H4 (cell line): ENCODE measurements at places on chromosomes 11 and 22. TPM values are rescaled to one million over a fixed set of nuclear protein-coding genes. Genes with fewer than 3 reads are reported as not detected.

DNA sequence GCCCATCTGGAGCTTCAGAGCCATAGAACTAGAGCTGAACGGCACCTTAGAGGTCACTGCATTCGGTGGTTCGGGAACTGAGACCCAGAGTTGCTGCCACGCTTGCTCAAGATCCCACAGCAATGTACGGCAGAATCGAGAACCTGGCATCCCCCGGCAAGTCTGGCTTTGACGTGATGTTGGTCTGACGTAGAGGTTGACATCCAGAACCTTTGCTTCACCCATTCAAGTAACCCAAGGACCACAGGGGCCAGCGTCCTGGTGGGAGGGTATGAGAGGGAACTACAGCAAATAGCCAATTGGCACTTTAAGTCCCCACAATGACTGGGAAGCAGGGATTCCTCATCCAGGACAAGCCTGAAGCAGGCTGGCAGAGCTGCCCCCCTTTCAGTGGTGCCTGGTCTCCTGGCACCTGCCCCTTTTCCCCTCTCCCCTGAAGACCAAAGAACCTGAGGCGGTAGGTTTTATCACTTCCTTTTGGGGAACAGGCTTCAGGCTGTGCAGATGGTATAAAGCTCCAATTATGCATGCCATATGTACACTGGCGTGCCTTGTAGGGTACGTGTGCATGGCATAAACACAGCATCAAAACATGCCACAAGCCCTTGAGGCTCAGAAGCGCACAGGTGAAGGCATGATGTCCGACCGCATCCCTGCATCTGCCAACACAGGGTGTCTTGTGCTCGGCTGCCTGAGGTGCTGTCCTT lies 15.3 kb upstream of the TEF start:
- DNase-seq: no peak

DNA sequence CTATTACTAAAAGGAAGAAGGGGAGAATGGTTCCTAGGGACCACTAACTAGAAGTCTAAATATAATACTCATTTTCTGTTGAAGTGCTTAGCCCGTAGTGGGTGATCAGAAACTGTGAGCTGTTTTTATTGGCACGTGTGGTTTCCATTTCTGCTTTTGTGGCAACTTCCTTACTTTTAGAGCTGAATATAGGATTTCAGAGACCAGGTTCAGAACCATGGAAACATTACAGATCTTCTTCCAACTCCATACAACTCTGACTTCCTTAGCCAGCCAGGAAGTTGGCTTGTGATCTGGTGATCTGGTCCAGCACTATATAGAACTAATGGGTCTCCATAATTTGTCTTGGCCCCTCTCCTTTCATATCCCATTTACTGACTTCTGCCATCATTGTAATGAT lies 2.6 kb upstream of the ME3 start:
- DNase-seq: no peak

DNA sequence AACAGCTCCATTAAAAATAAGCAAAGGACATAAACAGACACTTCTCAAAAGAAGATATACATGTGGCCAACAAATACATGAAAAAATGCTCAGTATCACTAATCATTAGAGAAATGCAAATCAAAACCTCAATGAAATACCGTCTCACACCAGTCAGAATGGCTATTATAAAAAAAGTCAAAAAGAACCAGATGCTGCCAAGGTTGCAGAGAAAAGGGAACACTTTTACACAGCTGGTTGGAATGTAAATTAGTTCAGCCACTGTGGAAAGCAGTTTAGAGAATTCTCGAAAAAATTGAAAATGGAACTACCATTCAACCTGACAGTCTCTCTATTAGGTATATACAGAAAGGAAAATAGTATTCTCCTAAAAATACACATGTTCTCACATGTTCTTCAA lies 102.4 kb upstream of the FIBIN start:
- no peak for DNase-seq

DNA sequence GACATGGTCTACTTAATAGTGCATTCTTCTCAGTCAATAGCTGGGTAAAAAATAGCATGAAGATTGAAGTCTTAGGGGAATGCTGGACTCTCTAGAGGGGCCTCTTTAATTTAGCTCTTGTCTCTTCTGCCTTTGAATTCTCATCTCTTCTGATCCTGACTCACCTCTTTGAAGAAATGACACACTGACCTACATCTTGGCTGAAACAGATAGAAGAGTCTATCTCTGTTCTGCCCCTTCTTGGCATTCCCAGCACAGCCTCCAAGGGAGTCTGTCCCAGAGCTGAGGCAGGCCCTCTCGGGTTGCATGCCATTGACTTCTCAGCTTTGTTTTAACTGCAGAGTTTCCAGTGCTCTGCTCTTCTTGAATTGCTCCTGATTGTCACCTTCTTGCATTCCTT lies 55.7 kb downstream of the PTPRJ start:
- no peak for DNase-seq

GRCh38 chr11:132343445-132344175 lies 973.2 kb downstream of the NTM start:
- DNase-seq: no peak

DNA sequence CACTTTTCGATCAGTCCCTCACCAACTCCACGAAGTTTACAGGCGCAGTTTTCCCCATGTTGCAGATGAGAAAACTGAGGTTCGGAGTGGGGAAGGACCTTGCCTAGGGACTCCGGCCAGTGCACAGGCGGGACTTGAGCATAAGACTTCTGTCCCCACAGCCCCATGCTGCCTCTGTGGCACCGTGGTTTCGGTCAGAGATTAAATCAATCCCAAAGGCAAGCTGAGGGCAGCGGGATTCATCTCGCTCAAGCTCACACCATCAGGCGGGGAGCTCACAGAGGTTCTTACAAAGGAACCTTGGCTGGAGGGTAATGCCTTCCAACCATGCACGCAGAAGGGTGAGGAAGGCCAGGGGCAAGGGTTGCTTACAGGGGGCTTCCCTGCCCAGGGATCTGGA lies 115.5 kb downstream of the PHF21B start:
- no peak for DNase-seq

DNA sequence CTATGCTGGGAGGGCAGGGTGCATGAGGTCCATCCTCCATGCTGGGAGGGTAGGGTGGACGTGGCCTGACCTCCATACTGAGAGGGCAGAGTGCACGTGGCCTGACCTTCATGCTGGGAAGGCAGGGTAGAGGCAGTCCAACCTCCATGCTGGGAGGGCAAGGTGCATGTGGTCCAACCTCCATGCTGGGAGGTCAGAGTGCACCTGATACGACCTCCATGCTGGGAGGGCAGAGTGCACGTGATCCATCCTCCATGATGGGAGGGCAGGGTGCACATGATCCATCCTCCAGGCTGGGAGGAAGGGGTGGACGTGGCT lies 622.2 kb downstream of the BRD1 start:
- no peak for DNase-seq

GRCh38 chr11:2975594-2975993 lies 16.5 kb downstream of the NAP1L4 start:
- DNase-seq: peak; percentile 45

GRCh38 chr11:65218446-65218845 lies 36.7 kb downstream of the CAPN1 start:
- DNase-seq: no peak

GRCh38 chr22:41975299-41976069 lies 6.2 kb downstream of the SEPTIN3 start:
- no peak for DNase-seq

DNA sequence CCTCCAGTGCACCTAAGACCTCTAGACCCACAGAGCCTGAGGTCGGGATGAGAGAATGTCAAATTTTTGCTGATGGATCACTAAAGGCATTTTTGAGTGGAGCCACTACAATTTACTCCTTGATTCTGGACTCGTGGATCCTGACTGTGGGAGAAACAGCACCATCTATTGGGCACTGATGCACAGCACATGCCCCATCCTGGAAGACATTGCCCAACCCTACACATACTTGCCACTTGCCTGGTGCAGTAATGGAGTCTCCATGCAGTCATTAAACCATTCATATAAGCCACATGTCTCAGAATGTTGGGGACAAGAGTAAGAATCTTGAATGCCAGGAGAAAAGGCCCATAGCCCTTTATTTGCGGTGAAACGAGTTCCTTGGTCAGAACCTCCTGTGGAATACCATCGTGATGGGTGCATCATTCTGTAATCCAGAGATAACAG lies 103.9 kb downstream of the GGTLC2 start:
- DNase-seq: peak; percentile 34

GRCh38 chr11:101487775-101488174 lies 96.0 kb downstream of the TRPC6 start:
- DNase-seq: no peak

DNA sequence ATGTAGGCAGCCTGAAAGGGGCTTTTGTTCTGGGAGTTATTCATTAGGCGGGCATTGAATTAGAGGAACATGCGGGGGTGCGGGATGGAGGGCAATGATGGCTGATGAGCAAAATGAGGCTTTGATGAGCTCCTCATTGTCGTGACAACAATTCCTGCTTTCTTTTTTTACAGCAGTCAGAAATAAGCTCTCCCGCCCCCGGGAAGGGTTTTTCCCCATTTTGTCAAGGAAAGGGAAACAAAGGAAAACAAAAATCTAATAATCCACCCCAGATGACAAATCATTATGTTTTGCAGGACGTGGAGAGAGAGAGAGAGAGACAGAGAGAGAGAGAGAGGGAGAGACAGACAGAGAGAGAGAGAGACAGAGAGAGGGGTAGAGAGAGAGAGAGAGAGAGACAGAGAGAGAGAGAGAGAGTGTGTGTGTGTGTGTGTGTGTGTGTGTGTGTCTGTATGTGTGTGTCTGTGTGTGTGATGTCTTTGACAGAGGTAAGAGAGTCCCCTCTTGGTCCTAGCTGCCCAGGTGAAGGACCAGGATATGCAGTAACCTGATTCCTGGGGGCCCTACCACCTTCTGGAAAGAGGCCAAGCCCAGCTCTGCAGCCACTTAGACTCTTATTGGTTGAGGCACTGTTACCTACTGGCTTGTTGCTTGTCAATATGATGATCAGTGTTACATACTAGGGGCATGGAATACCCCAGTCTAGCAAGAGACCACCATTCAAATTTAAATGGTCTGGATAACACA lies 46.7 kb upstream of the PARVA start:
- no peak for DNase-seq

- DNase-seq: no peak
Observed at GRCh38 chr11:1875093-1875850, 16.4 kb downstream of the PRR33 start.

DNA sequence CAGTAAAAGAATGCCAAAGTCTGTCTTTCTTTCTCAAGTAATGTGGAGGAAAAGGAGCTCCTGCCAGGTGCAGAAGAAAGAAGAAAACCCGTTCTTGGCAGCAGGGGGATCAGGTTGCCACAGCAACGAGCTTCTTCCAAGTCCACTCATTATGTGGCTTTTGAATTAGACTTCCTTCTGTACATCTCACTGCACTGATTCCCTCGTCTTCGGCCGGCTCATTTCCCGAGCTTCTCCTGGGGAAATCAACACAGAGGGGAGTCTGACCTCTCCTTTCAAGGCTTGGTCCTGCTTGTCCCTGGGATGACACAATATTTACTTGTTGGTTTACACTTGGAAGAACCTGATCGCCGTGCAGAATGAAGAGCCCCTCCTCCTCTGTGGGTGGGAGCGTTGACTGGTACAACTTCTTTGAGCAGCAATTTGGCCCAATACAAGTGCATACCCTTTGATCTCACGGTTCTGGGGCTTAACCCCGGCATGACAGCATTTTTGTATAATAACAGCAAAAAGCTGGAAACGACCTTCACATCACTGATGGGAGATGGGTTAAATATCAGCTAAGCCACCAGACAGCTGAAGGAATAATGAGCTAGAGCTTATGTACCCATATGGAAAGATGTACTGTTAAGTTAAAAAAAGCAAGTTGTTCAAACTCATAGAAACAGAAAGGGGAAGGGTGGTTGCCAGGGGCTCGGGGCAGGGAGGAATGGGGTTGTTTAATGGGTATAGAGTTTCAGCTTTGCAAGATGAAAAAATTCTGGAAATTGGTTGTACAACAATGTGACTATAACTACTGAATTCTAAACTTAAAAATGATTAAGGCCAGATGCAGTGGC lies 35.4 kb downstream of the MCHR1 start:
- peak; percentile 54 for DNase-seq

DNA sequence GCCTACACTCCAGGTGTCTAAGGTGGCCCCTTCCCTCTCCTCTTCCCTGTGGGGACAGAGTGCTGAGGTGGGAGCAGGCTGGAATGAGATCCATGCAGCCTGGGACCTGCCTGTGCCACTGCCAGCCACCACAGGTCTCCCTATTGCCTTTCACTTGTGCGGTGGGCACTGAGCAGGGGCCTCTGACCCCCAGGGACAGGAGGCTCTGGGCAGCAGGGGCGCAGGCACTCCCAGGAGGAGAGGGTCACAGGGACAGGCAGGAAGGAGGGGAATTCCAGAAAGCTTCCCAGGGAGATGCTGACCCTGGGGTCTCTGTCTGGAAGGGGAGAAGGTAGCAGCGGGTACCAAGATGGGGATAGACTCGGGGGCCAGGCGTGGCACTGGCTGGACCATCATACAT lies 228.5 kb upstream of the B3GAT1 start:
- no peak for DNase-seq

- no peak for DNase-seq
Observed at GRCh38 chr11:109040303-109040702, 375.4 kb downstream of the DDX10 start.

The ZNF70 gene
- 1.2 and 1.4 TPM in 2 replicates for total RNA-seq

The OR51B4 gene
- total RNA-seq: 1.1 and 6.9 TPM in 2 replicates

The DGCR6L gene
- total RNA-seq: 36.8 and 43.3 TPM in 2 replicates

The PPFIBP2 gene
- 3.5 and 5.9 TPM in 2 replicates for total RNA-seq

The CTSD gene
- total RNA-seq: 516 and 559 TPM in 2 replicates

The DESI1 gene
- total RNA-seq: 23.1 and 28.1 TPM in 2 replicates

The OR4A16 gene
- total RNA-seq: 0.68 TPM in 1 of 2 replicates, not detected in the other
